ENCODE measurements at places on chromosomes 11 and 22. TPM values are rescaled to one million over a fixed set of nuclear protein-coding genes. Genes with fewer than 3 reads are reported as not detected.
A peak's percentile ranks its signal among the peaks of the same experiment; 100 is the strongest.

FGF4 gene
- 0.96 TPM for total RNA-seq

PHOX2A gene
- 1.2 TPM for total RNA-seq

DCDC1 gene
- 15.4 TPM for total RNA-seq

ADM2 gene
- 0.72 TPM for total RNA-seq

CFAP300 gene
- 21.7 TPM for total RNA-seq

SCGB1D2 gene
- not detected for total RNA-seq

OR8G5 gene
- total RNA-seq, result not detected

SCO2 gene
- total RNA-seq, result not detected

- no peak for DNase-seq
Observed at GRCh38 chr11:70498171-70498571, 99.8 kb downstream of the CTTN start.

DNA sequence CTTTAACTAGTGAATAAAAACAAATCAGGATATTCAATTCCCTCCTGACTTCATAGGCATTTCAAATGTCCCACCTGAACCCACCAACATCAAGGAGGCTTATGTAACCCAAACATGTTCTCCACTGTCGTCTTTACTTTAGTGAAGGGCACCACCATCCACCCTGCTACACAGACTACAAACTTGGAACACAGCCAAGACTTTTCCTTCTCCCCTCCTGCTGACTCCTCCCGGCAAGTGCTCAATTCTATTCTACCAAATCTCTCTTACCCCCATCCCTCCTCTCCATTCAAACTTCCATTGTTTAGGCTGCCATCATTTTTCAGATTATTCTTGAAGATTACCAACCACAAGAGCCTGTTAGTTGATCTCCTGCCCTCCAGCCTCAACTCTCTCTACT lies 24.3 kb downstream of the SAAL1 start:
- DNase-seq, result no peak

GRCh38 chr22:20646415-20646814 lies 127.5 kb upstream of the SERPIND1 start:
- DNase-seq, result no peak

DNA sequence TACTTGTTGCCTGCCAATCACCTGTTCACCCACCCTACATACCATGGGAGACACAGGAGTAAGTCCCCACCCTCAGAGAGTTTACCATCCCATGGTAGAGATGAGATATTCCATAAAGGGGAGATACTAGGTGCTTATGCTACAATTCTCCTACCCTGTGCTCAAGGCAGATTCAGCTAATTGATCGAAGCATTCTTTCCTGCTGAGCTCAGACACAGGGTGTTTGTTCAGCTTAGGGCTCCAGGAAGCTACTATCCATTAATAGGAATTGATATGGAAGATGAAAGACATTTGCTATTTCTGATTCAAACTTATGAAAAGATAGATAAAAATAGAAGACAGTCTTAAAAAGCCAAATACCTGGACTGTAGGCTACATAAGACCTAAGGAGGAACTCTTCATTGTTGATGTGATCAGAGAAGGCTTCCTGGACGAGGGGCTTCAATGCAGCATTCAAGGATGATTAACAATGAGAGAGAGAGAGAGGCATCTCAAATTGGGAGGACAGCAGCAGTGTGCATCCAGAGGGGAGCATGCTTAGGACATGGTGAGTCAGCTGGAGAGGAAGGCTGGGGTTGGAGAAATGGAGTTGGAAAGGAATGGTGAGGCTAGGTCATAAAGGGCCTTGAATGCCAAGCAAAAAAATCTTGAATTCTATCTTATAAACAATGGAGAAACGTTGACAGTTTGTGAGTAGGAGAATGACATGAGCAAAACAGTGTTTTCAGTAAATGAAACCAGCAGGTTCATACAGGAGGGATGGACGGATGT lies 15.0 kb downstream of the SYT13 start:
- DNase-seq, result no peak

DNA sequence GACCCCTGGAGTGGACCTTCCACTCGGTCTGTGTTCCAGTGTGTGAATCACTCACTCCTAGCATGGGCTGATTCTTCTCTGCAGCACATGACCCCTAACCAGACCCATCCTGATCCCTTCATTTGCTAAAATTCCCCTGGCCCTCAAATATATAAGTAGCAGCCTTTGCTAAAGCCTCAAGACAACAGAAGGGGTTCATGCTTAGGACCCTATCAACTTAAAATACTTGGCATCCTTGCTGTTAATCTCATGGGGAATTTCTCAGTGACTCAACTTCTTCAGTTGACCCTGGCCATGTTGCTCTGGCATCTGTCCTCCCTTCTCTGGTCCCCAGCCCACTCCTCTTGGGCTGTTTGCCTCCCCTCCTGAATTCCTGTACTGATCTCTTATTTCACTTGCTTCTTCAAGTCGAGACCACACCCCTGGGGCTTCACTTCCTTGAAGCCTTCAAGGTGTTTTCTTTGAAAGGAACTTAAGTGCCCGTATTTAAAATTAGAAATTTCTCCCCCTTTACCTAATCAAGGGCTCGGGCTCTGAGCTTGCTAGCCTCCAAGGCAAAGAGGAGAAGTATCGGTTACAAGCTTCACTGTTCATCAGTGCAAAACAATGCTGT lies 23.6 kb downstream of the NNMT start:
- DNase-seq, result no peak

- peak; percentile 22 for DNase-seq
Observed at GRCh38 chr11:75667831-75668450, 897 bp downstream of the MAP6 start.

DNA sequence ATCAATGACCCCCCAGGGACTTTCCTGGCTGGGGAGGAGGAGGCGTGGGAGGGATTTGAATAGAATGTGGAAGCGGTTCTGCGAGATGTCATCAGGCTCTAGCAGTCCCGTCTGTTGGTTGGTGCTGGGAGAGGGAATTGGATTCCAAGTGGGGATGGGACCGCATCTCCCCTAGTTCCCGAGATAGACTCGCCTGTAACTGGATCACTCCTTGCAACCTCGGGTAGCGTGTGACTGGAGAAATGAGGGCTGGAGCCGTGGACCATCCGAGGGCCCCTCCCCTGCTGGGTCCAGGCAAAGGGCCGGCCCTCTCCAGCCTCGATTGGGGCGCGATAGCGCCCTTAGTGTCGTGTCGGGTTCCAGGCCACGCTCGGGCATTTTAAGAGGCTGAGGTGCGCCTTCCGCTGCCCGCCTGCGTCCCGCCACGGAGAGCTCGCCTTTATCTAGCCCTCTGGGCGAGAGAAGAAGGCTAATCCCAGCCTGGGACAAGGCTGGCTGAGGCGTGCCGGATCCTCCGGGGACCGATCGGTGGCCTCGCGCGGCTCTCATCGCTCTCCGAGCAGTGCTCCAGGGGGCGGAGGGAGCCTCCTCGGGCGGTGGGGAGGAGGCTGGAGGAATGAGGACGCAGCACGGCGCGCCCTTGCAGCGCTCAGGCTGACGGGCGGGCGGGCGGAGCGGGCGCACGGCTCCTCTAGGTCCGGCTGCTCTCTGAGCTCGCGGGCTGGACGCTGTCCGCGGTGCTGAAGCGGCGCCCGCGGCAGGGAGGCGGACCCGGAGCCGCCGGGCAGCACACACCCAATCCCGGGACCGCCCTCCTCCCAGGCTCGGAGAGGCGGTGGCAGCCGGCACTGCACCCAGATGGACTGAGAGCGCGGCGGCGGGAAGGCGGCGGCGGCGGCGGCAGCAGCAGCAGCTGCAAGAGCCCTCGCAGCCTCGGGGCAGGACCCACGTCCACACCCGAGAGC lies 107.8 kb downstream of the OSBP2 start:
- DNase-seq, result peak; percentile 95

DNA sequence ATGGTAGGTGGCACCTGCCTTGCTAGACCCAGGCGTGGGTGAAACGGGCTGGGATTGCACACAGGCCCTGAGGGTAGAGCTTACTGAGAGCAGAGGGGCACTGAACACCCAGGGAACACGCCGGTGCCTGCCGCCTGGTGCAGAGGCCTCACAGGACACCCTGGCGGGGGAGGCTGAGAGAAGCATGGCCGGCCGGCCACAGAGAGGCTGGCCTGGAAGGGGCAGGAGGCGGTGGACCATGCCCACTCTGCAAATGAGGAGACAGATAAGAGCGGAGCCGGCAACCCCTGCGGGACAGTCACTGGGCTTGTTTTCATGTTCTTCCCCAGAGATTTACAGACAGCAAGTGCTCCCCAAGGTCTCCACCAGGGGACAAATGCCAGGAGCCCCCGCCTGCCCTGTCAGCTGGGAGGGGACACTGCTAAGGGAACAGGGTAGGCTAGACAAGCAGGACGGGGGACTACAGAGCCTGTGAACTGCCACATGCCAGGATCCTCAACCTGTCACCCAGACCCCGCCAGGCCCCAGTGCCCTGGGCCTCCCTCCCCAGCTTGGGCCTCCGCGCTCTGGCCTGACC lies 38.5 kb upstream of the TCF20 start:
- DNase-seq, result no peak

GRCh38 chr11:68449951-68450350 lies 10.6 kb upstream of the PPP6R3 start:
- DNase-seq, result no peak

- no peak for DNase-seq
Observed at GRCh38 chr11:123196060-123196714, 1.1 kb upstream of the CLMP start.

- DNase-seq, result no peak
Observed at GRCh38 chr22:35725521-35725920, 7.8 kb downstream of the APOL5 start.

DNA sequence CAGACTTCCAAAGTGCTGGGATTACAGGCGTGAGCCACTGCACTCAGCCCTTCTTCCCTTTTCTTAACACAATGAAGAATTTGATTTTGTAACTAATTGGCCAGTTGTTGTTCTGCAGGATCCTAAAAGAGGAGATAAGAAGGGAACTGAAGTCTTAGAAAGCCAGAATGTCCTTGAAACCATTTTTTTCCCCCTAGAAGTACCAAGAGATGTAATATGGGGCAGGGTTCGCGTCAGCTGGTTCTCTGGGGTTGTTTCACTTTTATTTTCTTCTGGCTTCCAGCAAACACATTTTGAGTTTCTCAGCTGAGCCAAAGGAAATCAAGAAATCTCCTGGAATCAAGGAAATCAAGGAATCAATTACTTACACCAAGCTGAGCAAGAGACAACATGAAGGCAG lies 7.6 kb upstream of the NUCB2 start:
- DNase-seq, result no peak

DNA sequence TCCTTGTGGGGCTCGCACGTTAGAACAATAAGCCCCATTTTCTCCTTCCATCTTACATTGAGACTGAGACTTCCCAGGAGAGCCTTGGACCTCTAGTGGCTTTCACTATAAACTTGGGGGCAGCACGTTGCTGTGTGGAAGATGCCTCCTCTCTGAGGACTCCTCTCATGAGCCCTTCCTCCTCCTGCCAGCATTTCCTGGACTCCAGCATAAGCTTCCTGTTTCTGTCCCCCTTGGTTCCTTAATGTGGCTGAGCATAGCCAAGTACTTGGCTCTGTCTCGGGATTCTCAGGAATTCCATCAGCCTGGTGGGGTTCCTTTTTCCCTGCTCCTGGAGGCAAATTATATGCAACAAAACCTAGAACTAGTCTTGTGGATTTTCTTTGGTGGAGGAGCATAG lies 38.8 kb upstream of the UBASH3B start:
- no peak for DNase-seq

DNA sequence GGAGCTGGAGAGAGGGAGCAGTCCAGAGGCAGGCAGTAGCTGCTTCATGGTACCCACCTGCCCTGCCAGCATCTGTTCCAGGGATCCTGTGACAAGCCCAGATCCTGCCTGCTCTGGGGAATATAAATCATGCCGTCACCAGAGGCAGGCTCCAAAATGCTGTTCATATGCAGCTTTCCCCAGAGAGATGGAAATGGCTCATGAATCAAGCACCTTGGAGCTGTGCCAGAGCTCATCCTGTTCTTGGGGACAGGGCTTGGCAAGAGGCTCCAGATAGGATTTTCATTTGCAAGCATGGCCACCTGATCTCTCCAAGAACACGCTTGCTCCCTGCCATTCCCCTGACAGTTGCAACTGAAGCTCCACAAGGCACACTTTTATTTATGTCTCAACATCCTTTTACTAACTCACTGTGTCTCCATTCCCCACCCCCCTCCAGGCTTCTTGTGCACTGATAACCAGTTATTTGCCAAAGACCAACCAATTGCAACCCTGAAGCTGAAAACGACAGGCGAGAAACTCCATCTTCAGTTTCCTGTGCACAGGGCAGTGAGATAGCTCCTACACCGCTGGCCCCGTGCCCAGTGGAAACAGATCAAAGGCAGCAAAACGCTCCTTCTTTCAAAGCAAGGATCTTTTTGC lies 115.8 kb upstream of the PITPNB start:
- DNase-seq, result peak; percentile 91

DNA sequence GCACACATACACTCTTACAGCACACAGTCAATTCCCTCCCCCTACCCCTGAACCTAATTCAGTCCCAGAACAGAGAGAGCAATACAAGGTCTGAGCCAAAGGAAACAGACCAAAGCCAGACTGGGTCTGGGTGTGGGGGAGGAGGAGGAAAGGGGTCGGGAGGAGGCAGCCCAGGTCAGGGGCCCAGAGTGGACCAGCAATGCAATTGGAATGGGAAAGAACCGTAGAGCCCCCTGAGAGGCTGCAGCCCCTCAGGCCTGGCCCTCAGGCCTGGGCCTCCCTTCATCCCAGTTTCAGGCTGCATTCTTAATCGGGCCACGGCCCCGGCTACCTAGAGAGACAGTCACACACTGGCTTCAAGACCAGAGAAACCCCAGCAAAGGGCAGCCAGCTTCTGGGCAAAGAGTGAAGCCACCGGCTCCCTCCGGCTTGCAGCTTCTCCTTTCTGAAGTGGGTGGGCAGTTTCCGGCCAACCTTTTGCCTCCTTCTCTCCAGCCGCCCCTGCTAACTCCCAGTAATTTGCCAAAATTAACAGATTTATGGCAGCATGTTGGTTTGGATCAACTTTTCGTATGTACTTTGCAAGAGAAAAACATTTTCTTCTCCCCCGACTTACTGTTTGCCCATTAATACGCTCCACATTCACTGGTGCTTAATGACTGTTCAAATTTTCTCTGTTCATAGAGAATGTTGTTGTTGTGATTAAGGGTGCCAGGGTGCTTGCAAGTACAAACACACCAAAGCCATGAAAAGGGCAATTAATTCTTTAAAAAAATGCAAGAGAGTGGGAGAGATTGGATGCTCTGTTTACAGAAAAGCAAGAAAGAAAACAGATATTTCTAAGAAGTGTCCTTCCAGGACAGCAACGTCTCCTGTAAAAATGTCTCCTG lies 488.3 kb downstream of the MN1 start:
- no peak for DNase-seq

GRCh38 chr22:38186429-38186828 lies 4.8 kb upstream of the PLA2G6 start:
- no peak for DNase-seq

GRCh38 chr11:838441-839279 lies 3.7 kb downstream of the POLR2L start:
- DNase-seq, result no peak

DNA sequence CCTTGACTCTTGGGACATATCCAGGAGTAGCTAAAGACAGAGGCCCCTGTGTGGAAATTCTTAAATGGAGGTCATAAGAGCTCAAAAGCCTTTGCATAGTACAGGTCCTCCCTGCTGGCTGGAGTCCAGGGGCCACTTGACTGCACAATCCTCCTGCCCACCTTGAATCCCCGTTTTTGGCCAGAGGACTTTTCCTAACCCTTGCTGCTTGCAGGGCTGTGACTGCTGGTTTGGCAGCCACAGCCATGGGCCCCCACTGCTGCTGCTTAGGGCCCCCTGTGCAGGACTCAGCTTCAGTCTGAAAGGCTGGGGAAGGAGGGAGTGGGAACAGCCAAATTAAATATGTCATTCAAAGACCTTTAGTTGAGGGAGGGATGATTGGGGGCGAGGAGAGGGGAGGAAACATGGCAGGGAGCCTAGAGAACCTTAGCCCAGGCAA lies 33.4 kb downstream of the ARHGAP1 start:
- DNase-seq, result no peak
